ENCODE measurements at places on chromosomes 13 and 19. TPM values are rescaled to one million over a fixed set of nuclear protein-coding genes. Genes with fewer than 3 reads are reported as not detected.

Gene ZNF429
- 16.0 TPM for total RNA-seq

Gene GPR12
- total RNA-seq = not detected

Gene CRB3
- not detected for total RNA-seq

Gene RFXAP
- total RNA-seq = 1.9 TPM

Gene CCDC122
- total RNA-seq = 4.9 TPM

Gene SMIM44
- not detected for total RNA-seq

Gene PALM
- 6.3 TPM for total RNA-seq

Gene ZNF222
- 5.2 TPM for total RNA-seq

Gene SPC24
- total RNA-seq = 78.5 TPM

Gene FLT3LG
- 6.2 TPM for total RNA-seq

Gene PEAK3
- not detected for total RNA-seq

Gene ATP1A3
- 0.29 TPM for total RNA-seq

Gene KLK3
- not detected for total RNA-seq

Gene SIAH3
- under 0.01 TPM for total RNA-seq

Data from myometrial cell (primary cell).